ENCODE measurements at places on chromosomes 1 and 21.

GRCh38 chr1:53082826-53083455, 20.9 kb downstream of the PODN start:
- DNase-seq, result no peak

DNA sequence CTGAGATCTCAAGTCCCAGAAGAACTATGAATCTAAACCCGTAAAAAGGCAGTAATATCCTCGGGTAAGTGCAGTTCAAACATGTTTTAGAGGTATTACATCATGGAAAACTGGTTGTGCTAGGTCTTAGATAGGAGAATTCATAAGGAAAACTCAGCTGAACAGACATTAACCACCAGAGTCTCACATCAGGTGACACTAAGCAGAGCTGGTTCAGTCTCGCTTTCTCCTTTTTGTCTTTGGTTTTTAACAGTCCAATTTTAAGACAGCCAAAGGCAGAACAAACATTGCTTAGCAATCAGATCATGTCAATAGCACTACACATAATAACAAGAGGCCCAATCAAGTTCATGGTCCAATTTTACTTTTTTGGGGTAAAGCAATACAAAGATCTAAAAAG, 63.1 kb upstream of the MUTYH start:
- DNase-seq, result no peak

- no peak for DNase-seq
Measured at GRCh38 chr1:161187311-161187710, 10.0 kb upstream of the B4GALT3 start.

GRCh38 chr1:46393510-46393909, 607 bp upstream of the FAAH start:
- no peak for DNase-seq

- DNase-seq, result no peak
Measured at GRCh38 chr1:51584021-51584420, 32.9 kb upstream of the OSBPL9 start.

DNA sequence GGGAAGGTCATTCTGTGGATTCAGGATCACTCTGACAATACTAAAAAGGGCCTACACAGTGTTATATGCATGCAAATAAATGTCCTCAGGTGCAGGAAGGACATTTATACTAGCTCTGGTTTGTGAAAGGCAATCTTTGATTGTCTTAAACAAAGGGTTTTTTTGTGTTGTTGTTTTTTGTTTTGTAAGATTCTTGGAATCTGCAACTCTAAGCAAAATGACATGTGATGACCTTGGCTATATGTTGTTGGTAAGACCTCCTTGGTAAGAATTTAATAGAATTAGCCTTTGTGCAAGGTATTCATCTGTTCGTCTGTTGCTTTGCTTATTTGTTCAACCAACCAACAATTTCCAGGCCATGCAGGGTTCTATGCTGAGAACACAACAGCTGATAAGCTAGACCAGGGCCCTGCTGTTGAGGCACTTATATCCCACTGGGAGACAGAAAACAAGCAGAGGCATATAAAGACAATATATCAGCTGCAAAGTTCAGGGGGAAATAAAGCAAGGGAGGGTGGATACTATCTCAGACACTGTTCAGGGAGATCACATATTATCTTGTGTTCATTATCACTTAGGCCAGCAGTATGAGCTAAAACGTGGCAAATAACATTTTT, 60.3 kb downstream of the FH start:
- no peak for DNase-seq

DNA sequence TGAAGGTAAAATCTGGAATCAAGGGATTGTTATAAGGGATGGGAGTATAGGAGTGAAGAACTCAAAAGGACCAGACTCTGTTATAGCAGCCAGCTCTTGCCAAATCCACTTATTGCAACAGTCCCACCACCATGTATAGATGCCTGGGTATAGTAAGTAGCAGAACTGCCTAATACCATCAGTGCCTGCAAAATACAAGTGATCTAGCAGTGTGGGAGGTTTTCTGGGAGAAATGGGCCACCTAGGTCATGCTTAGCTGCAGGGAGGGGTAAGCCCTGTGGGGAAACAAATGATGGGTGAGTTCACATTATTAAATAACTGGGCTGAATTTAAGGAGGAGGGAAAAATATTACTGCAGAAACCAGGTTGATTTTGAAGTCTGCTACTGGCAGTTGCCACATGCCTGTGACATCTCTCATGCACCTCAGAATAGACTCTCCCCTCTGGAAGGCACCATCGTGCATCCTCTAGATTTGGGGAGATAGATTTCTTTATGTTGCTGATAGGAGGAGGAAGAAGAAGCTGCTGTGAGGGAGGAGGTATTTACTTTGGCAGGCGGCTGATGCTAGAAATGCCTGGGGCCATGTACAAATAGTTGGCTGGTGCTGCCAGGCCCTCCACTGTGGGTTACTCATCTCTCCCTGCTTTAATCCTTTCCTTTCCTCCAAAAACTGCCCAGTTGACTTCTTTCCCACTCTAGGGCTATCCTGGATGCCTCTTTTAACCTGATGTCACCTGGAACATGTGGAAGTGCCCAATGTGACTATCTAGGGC, 27.5 kb downstream of the HLX start:
- no peak for DNase-seq

DNA sequence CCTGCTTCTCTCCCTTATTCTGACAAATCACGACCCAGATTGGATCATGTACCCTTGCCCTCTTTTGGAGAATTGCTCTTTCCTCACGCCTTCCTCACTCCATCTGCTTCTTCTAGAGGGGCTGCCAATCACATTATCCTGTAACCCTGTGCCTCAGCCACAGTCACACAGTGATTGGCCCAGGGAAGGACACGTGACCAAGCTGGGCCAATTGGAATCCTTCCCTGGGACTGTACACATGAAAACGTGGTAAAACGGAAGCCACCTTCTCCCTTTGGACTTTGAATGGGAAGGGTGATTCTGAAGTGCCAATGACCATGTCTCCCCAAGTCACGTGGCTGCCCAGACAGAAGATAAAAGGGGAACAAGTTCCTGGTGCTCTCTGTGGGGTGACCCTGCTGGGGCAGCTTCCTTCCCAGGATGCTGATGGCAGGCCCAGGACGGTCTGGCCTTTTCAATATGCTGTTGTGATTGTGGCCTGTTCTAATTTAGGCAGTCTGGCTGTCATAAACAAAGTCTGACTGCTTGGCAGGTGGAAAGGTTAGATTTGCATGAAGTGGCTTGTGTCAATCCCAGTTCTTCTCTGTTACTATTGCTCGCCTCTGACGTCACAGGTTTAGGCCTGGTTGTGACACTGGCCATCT, 92.9 kb downstream of the UBIAD1 start:
- no peak for DNase-seq

DNA sequence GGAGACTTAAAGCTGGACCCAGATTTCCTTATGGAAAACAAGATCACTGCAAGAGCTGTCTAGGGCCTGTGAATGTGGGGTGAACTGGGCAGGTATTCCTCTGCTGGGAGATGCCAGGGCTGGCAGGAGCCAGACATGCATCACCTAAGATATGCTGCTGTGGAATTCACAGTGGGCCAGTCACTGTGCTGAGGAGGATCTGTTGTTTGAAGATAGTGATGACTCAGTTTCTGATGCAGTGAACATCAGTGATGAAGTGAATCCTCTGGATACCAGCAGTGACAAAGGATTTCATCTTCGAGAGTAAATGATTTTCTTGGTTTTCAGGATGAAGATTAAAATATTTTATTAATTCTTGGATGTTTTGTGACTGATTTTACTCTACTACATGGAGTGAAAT, 29.9 kb upstream of the CAMSAP2 start:
- no peak for DNase-seq

DNA sequence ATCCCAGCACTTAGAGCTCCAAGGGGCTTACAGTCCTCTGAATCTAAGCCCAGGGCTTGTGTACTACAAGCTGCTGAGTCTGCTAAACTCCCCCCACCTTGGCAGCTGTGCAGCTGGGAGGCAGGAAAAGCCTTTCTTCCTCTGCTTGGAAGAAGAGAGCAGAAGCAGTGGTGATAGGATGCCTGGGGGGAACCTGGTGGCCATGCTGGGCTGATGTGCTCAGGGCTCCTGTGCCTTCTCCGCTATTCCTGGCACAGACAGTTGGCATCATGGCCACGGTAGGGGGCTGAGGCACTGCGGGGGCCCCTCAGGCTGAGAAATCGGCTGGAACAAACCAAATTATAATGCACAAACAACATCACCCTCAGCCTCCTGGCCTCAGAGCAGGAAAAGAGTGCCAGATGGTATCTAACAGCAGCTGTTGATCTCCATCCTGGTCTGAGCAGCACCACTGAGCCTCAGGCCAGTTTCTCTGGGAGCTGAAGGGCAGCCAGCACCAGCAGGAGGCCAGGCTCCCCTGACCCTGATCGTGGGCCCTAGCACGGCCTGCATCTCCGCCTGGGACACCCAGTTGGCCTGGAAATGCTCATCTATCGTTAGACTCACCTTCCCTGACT, 35.8 kb downstream of the ECE1 start:
- no peak for DNase-seq

DNA sequence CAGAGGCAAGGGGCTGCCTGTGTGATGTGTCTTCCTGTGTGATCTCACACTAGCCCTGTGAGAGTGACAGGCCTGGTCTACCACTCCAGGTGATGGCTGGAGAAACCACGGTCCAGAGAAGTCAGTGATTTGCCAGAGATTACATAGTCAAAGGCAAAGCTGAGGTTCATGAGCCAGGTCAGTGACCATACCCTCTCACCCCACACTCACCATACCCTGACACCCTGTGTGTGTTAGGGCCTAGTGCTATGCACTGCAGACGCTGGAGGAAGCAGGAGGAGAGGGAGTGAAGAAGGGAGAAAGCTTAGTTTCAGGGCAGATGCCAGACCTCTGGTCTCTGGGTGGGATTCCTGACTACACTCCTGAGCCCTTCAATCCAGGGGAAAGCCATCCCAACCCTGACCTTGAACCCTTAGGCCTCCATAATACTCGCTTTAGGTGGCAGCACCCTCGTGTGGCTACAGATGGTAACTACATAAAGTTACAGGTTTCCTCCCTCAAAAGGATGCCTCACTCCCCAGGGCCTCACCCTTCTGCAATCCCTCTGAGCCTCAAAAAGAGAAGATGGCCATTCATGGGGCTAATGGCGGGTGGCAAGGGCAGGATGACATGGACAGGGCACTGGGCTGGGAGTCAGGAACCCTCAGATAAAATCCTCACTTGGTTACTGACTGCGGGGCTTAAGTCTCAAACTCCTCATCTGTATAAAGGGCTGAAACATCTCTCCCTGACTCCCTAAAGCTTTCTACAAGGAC, 20.8 kb upstream of the SDC3 start:
- DNase-seq, result no peak

DNA sequence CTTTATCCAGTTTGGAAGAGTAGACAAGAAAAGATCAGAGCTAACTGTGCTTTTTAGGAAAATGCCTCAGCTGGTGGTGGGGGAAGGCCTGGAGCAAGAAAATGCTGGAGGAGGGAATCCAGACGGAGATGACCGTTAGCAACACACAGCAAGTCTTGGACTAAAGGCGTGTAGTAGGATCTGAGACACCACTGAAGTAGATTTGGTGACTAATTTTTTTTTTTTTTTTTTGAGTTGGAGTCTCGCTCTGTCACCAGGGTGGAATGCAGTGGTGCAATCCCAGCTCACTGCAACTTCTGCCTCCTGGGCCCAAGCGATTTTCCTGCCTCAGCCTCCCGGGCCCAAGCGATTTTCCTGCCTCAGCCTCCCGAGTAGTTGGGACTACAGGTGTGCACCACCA, 41.2 kb downstream of the LPAR3 start:
- DNase-seq, result no peak

- DNase-seq, result peak; percentile 7
Measured at GRCh38 chr1:35883635-35884101, 659 bp downstream of the AGO1 start.
